PC-9 (cell line): ENCODE measurements at places on chromosomes 3 and 15. TPM values are rescaled to one million over a fixed set of nuclear protein-coding genes. Genes with fewer than 3 reads are reported as not detected.

Gene DNAJC19
- total RNA-seq: 85.6 and 86.9 TPM in 2 replicates

Gene TEX55
- total RNA-seq: not detected in 2 replicates

Gene UBA7
- 48.6 and 56.5 TPM in 2 replicates for total RNA-seq

Gene GOLGA8F
- not detected in 2 replicates for total RNA-seq

Gene SEC22C
- 38.1 and 42.4 TPM in 2 replicates for total RNA-seq

Gene CPNE9
- total RNA-seq: not detected in 2 replicates

DNA sequence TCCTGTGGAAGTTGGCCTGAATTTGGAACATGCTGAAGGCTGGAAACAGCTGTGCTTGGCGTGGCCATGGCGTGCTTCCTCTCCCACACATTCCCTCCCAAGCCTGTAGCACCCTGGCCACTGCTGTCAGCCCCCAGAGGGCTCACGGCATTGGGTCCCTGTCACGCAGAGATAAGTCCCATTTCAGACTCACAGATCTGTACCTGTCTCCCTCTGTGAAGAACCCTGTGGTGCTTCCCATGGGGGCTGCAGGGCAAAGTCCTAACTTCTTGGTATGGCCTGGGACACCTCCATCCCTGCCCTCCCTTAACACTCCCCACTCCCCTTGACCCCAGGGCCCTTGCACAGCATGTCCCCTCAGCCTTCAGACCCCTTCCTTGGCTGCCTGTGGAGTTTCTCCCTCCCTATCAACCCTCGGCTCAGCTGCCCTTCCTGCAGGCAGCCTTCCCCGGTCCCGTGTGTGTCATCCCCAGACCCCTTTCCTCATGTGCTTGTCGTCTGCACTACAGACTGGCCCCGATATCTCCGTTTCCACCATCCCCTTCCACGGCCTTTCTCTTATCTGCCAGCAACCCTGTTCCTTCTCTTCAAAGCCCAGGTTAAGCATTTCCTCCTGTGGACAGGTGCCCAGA lies 28.6 kb downstream of the ABTB1 start:
- no peak overlapping the region for H3K27ac ChIP-seq
- no peaks in the 10 kb centered on the region for H3K36me3 ChIP-seq
- H3K4me3 ChIP-seq: no peak overlapping the region
- no peaks in the 10 kb centered on the region for H3K4me1 ChIP-seq

GRCh38 chr3:62999791-63000190 lies 124.6 kb upstream of the CADPS start:
- H3K27me3 ChIP-seq: no peaks in the 10 kb centered on the region
- no peaks in the 10 kb centered on the region for H3K4me1 ChIP-seq
- H3K27ac ChIP-seq: no peak overlapping the region
- DNase-seq: no peak
- no peaks in the 10 kb centered on the region for H3K36me3 ChIP-seq

- no peak overlapping the region for H3K4me3 ChIP-seq
- no peak overlapping the region for H3K27ac ChIP-seq
- no peak for DNase-seq
- H3K36me3 ChIP-seq: no peaks in the 10 kb centered on the region
- H3K4me1 ChIP-seq: no peaks in the 10 kb centered on the region
Measured at GRCh38 chr3:3119393-3119851, 7.3 kb upstream of the TRNT1 start.

GRCh38 chr3:176935194-176935888 lies 261.9 kb downstream of the TBL1XR1 start:
- no peaks in the 10 kb centered on the region for H3K36me3 ChIP-seq
- H3K27me3 ChIP-seq: no peaks in the 10 kb centered on the region
- H3K4me1 ChIP-seq: no peaks in the 10 kb centered on the region; the same call in 1 of the 2 replicates
- H3K4me3 ChIP-seq: no peak overlapping the region
- DNase-seq: no peak
- no peak overlapping the region for H3K27ac ChIP-seq

DNA sequence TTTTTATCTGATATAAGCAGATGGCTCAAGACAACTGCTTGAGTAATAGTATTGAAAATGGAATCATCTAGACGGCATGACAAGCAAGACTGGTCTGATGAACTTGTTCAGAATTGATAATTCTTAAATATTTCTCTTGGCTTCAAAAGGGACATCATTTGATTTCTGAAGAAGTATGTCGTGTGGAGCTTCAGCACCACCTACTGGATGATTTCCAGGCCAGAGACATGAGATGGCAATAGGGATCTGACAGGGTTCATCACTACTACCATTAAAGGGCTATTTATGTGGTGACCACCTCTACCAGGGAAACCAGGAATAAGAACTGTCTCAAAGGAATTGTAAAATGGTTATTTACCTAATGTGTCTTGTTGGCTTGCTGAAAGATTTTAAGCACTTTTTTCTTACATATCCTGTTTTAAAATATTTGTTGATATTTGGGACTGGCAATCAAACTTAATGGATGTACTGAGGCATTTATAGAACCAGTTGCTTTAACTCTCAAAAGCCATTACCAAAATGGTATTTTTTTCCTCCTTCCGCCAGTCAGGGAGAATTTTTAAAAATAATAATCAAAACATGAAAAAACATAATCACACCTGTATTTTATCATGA lies 99.5 kb upstream of the FAM98B start:
- no peaks in the 10 kb centered on the region for H3K36me3 ChIP-seq
- DNase-seq: peak; percentile 51

- H3K27ac ChIP-seq: no peak overlapping the region
- no peaks in the 10 kb centered on the region for H3K4me1 ChIP-seq
- no peaks in the 10 kb centered on the region; the same call in none of the 2 replicates for H3K36me3 ChIP-seq
- DNase-seq: peak; percentile 55
- H3K4me3 ChIP-seq: no peak overlapping the region
Measured at GRCh38 chr15:61974759-61975158, 85.5 kb downstream of the VPS13C start.

GRCh38 chr3:185070491-185071286 lies 82.2 kb downstream of the C3orf70 start:
- H3K27ac ChIP-seq: no peak overlapping the region
- no peaks in the 10 kb centered on the region for H3K4me1 ChIP-seq
- no peaks in the 10 kb centered on the region for H3K36me3 ChIP-seq
- peaks cover 41% of the 10 kb centered on the region for H3K27me3 ChIP-seq

DNA sequence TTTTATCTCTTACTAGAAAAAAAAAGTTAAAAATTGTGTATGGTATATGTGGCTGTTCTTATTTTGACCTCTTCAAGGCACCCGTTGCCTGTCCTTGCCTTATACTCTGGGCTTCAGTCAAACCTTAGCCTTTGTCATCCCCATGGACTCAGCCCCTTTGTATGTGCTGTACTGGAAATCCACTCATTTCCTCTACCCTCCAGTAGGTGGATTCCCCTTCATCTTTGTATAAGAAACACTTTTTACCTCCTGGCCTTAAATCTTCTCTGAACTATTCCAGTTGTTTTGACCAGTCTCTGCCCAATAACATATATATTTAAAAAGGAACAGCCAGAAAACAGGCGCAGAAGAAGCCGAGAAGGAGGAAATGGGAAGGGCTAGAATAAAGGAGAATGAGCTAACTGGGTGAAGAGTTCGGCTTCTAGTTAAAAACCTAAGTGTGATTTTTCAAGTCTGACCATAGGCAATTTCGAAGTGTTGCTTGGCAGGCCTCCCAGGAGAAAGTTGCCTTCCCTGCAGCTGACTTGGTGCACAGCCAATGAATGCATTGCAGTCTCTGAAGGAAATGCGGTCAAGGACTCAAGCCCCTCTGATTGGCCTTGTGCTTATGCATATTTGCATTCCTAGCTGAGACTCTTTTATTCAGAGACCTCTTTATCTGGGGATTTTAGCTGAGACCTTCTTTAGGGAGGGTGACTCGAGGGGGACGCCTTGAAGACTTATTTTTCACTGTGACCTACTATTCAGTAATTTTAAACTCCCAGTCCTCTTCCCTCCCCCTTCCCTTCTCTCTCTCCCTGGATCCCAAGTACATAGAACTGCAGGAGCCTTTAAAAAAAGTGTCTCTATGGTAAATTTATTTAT lies 277.4 kb downstream of the ROBO1 start:
- no peak for DNase-seq
- H3K4me3 ChIP-seq: no peak overlapping the region
- H3K27me3 ChIP-seq: no peaks in the 10 kb centered on the region
- H3K4me1 ChIP-seq: no peaks in the 10 kb centered on the region
- no peak overlapping the region for H3K27ac ChIP-seq

- no peaks in the 10 kb centered on the region for H3K27me3 ChIP-seq
- H3K36me3 ChIP-seq: no peaks in the 10 kb centered on the region
- H3K27ac ChIP-seq: no peak overlapping the region
- no peak for DNase-seq
- no peak overlapping the region for H3K4me3 ChIP-seq
Measured at GRCh38 chr3:37114251-37115145, 59.9 kb downstream of the LRRFIP2 start.

DNA sequence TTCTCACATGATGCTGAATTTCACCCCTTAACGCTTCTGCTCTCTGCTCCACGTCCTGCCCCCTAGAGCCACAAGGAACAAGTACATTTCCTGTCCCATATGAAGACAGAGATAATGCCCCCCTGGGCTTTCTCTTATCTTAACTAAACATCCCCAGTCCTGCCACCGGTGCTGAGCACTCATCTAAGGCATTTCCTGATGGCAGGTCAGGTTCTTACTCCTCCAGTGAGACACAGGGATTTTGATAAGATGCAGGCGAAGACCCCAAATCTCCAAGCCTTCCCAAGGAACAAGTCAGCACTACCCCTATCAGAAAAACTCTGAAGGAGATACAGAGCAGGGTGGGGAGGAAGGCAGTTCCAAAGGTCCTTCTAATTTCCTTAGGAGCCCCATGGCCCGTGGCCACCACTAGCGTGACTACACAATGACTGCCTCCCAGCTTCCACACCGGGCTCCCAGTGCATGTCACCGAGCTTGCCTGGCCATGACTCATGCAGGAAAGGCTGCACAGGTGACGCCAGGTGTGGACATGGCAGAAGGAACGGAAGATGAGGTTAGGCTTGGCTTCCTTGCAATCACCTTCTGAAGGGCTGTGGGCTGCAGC lies 152.9 kb downstream of the XXYLT1 start:
- H3K4me1 ChIP-seq: peaks cover 51% of the 10 kb centered on the region
- no peaks in the 10 kb centered on the region for H3K27me3 ChIP-seq
- peak overlapping the region; percentile 82 for H3K27ac ChIP-seq
- peak overlapping the region; percentile 23; the same call in 1 of the 2 replicates for H3K4me3 ChIP-seq

GRCh38 chr15:25709437-25710159 lies 153.5 kb downstream of the ATP10A start:
- no peak overlapping the region for H3K4me3 ChIP-seq
- H3K4me1 ChIP-seq: no peaks in the 10 kb centered on the region
- H3K36me3 ChIP-seq: no peaks in the 10 kb centered on the region
- no peak overlapping the region for H3K27ac ChIP-seq

DNA sequence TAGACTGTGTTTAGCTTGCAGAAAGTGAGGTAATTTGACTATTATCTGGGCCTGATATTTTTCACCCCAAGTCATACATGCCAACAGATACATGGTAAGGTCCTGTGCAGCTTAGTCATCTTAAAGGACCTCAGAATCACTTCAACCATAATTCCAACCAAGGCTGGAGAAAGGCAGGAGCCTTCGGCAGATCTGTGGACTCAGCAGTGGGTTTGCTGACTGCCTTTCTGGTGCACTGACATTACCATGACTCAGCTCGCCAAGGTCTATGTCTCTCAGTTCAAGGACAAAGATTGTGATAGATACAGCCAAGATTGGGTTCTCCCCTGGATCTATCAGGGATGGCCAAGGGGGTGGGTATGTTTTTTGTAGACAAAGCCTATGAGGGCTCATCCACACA lies 32.7 kb downstream of the LYZL4 start:
- H3K27ac ChIP-seq: no peak overlapping the region
- H3K4me1 ChIP-seq: no peaks in the 10 kb centered on the region
- no peaks in the 10 kb centered on the region for H3K36me3 ChIP-seq
- DNase-seq: no peak
- no peak overlapping the region for H3K4me3 ChIP-seq

DNA sequence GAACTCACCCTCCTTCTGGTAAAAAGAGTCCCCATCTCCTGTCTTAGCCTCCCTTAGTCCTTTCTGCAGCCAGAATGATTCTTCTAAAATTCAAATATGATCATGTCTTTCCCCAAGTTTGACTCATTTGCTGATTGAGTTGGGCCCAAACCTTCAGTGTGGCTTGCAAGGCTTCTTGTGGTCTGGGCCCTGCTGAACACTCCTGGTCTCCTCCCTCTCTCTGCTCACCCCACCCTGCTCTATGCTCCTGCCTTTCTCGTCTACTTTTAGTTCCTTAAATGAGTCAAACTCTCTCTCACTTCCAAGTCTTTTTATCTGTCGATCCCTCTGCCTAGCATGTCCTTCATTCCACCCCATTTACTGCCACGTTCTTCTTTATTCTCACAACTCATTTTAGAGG lies 72.6 kb downstream of the CCR1 start:
- H3K4me1 ChIP-seq: no peaks in the 10 kb centered on the region
- no peak overlapping the region for H3K4me3 ChIP-seq
- no peak for DNase-seq
- no peaks in the 10 kb centered on the region for H3K36me3 ChIP-seq
- H3K27ac ChIP-seq: no peak overlapping the region
- H3K27me3 ChIP-seq: no peaks in the 10 kb centered on the region

- DNase-seq: no peak
- no peaks in the 10 kb centered on the region for H3K27me3 ChIP-seq
- H3K27ac ChIP-seq: no peak overlapping the region
- no peaks in the 10 kb centered on the region for H3K36me3 ChIP-seq
- peaks cover 15% of the 10 kb centered on the region for H3K4me1 ChIP-seq
Measured at GRCh38 chr15:98690272-98690950, 42.1 kb downstream of the IGF1R start.

DNA sequence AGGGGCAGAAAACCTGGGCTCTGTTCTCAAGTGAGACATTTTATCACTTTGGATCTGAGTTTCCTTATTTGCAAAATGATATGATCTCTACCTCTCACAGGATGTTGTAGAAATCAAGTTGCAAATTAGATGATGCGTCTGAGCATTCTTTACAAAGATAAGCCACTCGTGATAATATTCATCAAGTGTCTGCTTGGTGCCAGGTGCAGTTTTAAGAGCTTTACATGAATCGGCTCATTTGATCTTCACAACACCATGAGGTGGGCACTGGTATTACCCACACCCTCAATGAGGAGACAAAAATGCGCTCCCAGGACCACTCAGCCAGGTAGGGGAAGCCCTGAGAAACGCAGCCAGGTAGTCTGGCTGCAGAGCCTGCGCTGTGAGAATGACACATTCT lies 59.1 kb upstream of the CA12 start:
- H3K27ac ChIP-seq: no peak overlapping the region
- no peaks in the 10 kb centered on the region for H3K27me3 ChIP-seq
- no peaks in the 10 kb centered on the region for H3K4me1 ChIP-seq
- no peak overlapping the region for H3K4me3 ChIP-seq
- DNase-seq: no peak

- H3K4me1 ChIP-seq: no peaks in the 10 kb centered on the region
- H3K36me3 ChIP-seq: 0 out of 2 replicates have a peak, but pooled peaks cover 2% of the 10 kb centered on the region
- H3K4me3 ChIP-seq: no peak overlapping the region
- DNase-seq: peak; percentile 11
- H3K27ac ChIP-seq: no peak overlapping the region
- no peaks in the 10 kb centered on the region for H3K27me3 ChIP-seq
Measured at GRCh38 chr3:166013073-166013679, 176.0 kb upstream of the BCHE start.

DNA sequence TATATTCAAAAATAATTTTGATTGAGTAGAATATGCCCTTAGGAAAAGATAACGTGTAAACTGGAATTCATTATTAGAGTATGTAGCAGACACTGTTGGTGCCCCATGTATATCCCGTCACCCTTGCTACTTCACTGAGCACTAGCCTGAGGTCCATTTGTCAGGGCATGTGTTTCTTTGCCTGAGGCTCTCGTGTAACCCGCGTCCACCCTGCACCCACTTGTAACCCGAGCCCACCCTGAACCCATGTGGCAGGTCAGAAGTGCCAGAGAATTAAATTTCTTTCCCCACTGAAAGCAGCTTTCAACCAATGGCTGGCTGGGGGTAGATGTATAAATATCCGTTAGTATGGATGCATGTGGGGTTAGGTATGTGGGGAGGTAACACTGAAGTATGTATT lies 474.2 kb upstream of the ZNF385D start:
- no peaks in the 10 kb centered on the region for H3K27me3 ChIP-seq
- no peak for DNase-seq
- H3K4me1 ChIP-seq: no peaks in the 10 kb centered on the region
- no peaks in the 10 kb centered on the region for H3K36me3 ChIP-seq
- no peak overlapping the region for H3K4me3 ChIP-seq
